ENCODE measurements at places on chromosomes 1 and 21.

DNA sequence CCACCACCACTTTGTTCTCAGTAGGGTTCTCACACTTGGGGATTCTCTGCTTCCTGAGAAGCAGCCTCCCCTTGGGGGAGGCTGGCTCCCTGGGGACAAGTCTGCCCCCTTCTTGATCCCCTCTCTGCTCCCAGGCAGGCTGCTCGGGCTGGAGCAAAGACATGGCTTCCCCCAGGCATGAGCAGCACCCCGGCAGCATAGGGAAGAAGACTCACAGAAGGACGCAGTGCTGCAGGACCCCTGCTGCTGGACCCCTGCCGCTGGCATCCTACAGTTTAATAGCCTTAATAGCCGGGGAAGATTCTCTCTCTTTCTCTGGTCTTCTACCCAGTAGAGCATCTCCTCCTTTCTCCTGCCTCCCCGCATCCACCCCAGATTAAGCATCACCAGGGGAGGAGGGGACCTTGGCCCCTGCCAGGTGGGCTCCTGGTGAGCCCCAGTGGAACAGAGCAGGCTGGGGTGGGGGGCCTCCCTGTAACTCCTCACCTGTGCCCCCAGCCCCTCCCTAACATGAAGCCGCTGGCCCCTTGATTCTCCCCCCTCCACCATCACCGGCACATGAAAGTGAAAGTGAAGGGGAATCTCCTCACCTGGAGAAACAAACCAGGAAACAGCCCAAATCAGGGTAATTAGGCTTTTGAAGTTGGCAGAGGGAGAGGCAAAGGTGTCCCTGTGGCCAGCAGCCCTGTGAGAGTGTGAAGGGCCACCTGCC, 2.5 kb downstream of the WNT3A start:
- DNase-seq = no peak

DNA sequence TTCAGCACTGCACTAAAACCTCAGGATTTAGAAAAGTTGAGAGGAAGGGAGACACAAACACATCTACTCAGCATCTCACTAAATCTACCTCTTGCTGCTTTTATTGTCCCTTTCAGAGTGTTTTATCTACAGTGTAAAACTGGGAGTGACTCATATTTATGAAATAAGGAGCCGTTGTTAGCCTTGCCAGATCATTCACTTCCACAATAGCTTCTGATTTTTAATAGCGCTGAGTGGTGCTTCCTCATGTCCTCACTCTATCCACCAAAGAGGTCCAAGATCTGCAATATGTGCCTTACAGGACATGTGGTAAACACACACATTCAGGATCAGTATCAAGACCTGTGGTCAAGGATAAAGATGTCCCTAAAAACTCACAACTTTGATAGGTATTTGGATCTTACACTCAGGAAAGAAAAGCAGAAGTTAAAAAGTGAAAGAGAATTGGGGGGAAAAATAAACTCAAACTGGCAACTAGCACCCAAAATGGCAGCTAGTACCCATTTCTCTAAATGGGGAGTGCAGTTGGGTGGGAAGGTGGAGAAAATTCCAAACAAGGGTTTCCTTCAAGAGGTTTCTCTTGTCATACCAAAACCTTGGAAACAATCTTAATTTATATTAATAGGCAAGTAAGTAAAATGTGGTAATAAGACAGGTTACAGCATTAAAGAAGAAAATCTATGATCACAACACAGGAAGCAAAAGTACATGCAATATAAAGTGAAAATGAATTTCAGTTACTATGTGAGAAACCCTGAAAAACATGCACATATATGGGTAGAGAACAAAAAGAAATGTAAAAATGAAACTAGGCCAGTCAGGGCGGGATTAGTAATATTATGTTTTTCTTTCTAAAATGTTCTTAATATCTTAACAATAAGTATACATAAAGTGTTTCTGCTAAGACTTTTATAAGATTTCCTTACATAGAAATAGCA, 15.9 kb downstream of the DUSP10 start:
- DNase-seq = no peak

DNA sequence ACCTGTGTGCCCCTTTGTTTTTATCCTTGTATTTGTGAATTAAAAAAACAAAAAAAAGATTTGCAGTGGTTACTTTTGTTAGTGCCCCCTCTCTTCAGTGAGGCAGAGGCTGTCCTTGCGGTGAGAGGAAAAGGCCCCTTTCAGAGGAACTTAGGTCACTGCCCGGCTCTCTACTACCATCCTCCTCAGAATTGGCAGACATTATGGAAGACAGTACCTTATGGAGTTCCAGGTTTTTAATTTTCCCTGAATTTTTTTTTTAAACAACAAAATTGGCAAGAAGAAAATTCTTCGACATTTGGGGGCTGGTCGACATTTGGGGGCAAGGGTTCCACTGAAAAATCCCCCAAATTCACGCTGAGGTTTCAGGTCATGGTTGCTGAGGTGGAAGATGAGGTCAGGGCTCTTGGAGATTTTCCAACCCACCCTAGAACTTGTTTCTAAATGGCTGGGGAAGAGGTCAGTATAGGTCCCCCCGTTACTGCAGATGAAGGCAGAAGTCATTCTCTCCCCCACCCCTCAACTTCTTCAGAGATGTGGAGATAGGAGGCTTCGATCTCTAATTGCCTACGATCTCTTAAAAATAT, 5.3 kb downstream of the RXFP4 start:
- DNase-seq = no peak

GRCh38 chr1:36562181-36562685, 79.5 kb upstream of the CSF3R start:
- no peak for DNase-seq

- no peak for DNase-seq
Observed at GRCh38 chr1:24203404-24203803, 16.3 kb upstream of the IFNLR1 start.

DNA sequence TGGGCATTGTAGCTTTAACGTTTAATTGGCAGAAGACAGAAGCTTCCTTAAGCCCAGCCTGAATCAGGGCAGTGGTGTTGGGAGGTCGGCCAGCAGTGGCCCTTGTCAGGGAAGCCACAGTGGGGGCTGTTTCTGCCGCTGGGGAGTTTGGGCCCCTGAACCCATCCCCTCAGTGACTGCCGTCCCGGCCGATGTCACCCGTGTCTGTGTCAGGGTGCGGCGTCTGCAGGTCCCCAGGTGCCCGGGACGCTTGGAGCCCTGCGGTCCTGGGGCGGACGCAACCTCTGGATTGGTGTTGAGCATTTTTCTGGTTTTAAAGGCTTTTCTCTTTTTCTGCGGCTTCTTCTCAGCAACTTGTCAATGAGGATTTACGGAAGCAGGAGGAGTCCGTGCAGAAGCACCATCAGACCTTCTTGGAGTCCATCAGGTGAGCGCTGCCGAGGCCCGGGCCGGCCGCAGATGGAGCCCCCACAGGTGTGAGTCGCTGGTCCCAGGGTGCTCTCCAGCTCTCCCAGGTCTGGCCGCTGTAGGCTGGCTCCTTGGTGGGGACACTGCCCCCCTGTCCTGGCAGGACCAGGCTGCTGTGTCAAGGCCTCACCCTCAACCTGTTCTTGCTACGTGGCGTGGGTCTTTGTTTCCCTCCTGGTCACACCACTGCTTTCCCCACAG, 2.3 kb downstream of the ATAD3C start:
- DNase-seq = no peak

- DNase-seq = no peak
Observed at GRCh38 chr1:210291081-210291764, 37.5 kb upstream of the HHAT start.

- DNase-seq = no peak
Observed at GRCh38 chr1:23483321-23484252, at the start of gene ASAP3. Gene ASAP3, minus strand, starts transcription at chr1:23484179. Its CDS starts 46 bp downstream, at chr1:23484133.

- DNase-seq = no peak
Observed at GRCh38 chr1:62274496-62275485, 44.4 kb downstream of the KANK4 start.
